Stimulated activated CD4-positive, alpha-beta T cell treated with anti-CD3 and anti-CD28 coated beads, Interleukin-1b, Interleukin-23, amount 100 ng/mL, for 1 hour (primary cell): ENCODE measurements at places on chromosomes 1 and 21.

- no peak for DNase-seq
Observed at GRCh38 chr1:19511116-19511515, 25.8 kb upstream of the CAPZB start.

- no peak for DNase-seq
Observed at GRCh38 chr1:150550222-150551050, 1.2 kb downstream of the ADAMTSL4 start.

GRCh38 chr1:88701275-88701674 lies 17.2 kb downstream of the PKN2 start:
- no peak for DNase-seq

- no peak for DNase-seq
Observed at GRCh38 chr1:56569661-56570060, 9.7 kb downstream of the PLPP3 start.

GRCh38 chr1:10065760-10066159 lies 33.0 kb downstream of the UBE4B start:
- DNase-seq, result no peak

DNA sequence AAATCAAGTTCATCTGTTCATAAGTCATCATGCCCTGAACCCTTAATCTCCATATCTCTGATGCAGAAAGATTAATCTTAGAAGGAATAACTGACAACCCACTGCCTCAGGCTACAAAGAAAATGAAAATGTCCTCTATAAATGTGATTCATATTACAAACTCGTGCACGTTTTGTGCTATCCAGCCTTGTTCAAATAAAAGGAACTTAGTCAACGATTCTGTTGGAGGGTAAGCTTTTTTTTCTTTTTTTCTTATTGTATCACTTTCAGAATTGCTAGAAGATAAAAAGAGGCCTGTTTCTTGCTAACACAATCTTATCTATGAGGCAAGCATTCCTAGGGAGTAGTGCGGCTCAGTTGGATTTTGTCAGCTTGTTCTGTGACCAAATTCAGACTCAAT lies 228.4 kb downstream of the TM2D1 start:
- no peak for DNase-seq

DNA sequence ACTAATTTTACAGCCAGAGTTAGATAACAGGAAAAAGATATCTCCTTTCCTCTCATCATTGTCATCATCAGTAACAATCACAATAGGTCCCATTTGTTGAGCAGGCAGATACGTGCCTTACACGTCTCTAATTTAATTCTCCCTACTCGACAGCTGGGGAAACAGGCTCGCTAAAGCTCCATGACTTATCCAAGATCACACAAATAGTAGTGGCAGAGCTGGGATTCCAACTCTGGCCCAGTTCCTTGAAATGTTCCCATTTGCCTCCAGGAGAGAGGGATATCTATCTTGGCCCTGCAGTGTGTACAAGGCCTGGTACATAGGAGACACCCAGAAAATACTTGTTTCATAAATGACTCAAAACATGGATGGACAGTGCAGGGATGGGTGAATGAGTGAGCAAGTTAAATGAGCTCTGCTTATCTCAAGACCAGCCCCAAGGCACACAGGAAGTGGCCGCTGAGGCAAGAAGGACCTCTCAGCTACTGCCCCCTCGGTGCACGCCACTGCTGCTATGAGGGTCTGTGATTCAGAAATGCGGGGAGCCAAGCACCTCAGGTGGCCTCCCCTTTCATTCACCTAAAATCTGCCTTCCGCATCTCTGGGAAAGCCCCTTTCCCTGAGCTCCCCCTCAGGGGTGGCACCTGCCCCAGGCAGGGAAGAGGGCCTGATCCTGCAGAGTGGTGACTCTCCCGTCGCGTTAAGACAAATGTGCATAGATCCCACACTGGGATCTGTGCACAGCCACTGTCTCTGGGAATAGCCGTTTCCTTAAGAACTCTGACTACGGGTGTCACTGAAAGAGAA lies 3.6 kb downstream of the KCNN3 start:
- DNase-seq, result no peak

DNA sequence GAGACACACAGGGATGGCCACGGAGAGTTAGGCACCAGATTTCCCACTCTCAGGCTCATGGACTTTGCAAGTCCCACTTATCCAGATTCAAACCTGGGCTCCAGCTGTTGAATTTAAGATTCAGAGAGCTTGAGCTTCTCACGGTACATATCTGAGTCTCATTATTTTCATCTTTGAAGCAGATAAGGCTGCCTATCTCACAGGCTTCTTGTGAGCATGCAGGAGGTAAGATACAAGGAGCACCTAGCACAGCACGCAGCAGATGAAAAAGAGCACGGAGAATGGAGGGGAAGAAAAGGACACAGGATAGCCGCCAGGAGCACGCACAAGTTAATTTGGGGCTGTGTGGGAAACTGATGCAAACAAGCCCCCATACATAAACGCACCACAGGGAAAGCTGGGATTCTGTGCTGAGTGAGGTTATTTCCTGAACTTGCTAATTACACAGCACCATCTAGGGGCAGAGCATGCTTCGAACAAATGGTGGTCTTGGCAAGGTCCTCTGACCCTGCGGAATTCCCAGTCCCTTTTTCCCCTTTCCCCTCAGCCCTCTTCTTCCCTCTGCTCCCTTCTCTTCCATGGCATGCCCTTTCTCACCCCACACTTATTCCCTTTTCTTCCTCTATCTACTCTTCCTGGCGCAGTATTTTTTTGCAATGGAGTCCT lies 134.7 kb upstream of the VANGL1 start:
- DNase-seq, result no peak

DNA sequence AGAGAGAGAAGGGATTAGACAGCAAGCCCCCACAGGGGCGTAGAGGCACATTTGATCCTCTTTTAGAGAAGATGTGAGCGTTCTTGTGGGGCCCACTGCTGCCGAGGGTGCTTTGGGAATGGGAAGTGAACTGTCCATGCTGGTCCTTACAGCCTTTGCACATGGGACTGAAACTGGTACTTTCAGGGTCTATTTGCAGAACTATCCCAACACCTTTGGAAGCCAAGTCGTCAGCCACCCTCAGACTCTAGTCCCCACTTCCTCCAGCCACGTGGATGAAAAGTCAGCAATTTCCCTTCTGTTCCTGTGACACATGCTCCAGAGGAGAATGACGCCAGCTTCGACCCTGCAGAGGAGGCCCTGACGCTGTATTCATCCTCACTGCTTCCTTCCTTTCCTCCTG lies 2.6 kb upstream of the RAB7B start:
- no peak for DNase-seq

DNA sequence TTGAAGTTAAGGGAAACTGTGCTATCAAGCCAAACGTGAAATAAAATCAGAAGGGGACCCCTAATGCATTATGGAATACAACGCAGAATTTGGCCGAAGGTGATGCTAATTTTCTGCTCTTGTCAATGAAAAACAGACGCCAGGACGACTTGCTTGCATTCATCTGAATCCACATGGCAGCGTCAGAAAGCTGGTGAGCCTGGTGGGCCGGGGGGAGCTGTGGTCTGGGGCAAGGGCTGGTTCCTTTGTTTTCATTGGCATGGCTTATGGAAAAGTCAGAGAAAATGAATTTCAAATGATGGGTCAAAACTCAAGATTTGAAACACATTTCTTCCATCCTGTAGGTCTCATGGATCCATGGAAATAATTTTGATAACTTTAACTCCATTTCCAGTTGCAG lies 86.4 kb upstream of the RUNX1 start:
- no peak for DNase-seq

GRCh38 chr1:78005755-78006154 lies 1.0 kb downstream of the DNAJB4 start:
- no peak for DNase-seq

- no peak for DNase-seq
Observed at GRCh38 chr1:32186077-32186476, 6.6 kb downstream of the TXLNA start.

DNA sequence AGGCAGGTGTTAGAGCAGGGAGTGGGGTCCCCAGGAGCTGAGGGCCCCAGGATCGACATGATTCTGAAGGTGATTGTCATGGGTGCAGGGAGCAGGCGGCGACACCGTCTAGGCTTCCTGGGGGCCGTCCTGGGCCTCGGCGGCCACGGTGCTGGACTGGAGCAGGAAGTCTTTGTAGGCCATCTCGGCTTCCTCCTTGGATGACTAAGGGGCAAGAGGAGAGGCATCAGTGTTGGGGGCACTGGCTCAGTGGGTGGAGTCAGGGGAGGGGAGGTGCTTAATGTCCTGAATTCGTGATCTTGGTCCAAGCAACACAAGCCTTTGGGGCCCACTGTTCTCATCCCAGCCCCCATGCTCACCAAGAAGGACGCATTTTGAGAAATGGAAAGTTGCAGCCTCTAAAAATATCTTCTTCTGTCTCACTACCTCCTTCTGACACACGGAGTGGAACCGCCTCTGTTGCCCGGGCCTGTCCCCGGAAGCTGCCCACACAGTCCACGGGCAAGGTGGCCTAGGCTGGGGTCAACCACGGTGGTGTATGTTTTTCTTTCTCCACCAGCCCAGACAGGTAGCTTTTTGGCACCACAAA lies 8.6 kb upstream of the FCMR start:
- no peak for DNase-seq

DNA sequence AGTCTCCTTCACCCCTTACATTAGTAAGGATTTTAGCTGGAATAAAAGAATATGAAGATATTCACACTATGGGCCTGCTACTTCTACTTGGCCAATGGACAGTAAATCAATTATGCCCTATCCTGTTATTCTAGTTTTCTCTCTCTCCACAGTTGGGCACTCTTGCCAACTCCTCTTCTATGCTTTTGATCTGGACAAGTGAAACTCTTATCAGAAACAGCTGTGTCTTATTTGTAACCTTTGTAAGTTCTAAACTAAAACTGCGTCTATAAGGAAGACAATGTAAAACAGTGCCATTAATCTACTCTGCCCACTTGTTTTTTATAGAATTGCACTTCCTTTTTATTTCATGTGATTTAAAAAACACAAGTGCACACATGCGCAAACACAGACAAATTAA lies 244.0 kb upstream of the DMRTA2 start:
- no peak for DNase-seq

GRCh38 chr1:47849005-47849521 lies 148.1 kb downstream of the TRABD2B start:
- DNase-seq, result no peak

- no peak for DNase-seq
Observed at GRCh38 chr1:3366126-3367051, 88.1 kb upstream of the ARHGEF16 start.

- DNase-seq, result no peak
Observed at GRCh38 chr1:169959686-169960085, 66.0 kb upstream of the SCYL3 start.

- no peak for DNase-seq
Observed at GRCh38 chr1:226786550-226786949, 47.5 kb upstream of the ITPKB start.

DNA sequence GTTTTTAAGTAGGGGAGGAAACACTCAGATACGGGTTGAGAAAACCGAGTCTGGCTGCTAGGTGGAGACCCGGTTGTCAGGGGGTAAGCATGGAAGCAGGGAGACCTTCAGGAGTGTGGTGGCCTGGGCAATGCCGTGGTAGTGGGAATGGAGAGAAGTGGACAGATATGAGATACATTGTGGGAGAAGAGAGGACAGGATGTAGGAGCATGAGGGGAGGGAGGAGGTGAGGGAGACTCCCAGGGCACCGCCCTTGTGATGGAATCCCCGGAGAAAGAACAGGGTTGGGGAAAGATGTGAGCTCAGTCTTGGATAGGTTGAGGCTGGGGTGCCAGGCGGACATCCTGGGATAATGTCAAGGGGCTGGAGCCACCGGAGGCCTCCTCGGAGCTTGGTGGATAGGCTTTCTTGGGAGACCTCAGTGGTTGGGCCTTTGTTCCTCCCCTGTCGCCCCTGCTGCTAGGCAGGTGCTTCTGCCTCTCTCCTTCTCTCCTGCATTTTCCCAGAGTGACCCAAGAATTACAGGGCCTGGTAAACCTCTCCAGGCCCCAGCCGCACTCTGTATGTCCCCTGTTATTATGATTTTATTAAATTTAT lies 21.3 kb downstream of the ZNF362 start:
- DNase-seq, result no peak

GRCh38 chr1:20298626-20299025 lies 8.0 kb downstream of the VWA5B1 start:
- DNase-seq, result no peak

- no peak for DNase-seq
Observed at GRCh38 chr1:20610970-20611369, 22.1 kb downstream of the CDA start.

GRCh38 chr1:109502364-109502851 lies 7.1 kb downstream of the AMIGO1 start:
- DNase-seq, result no peak

DNA sequence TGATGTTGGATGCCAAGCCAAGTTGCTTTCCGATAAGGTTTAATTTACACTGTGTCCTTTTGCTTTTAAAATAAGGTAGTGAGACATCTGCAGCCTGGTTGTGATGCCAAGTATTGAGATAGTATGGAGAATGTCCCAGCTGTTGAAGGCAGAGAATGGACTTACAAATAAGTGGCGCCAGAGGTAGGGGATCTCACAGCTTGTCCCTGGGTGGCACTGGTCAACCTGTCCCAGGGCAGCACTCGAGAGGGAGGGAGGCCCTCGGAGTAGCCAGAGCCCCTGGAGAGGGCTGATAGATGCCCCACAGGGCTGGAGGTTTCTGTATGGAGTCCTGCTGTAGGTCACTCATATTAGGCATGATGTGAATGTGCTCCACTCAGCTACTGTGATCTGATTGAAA lies 98.5 kb downstream of the GALNT2 start:
- no peak for DNase-seq

- no peak for DNase-seq
Observed at GRCh38 chr1:178324003-178324402, 172.8 kb downstream of the CLEC20A start.

GRCh38 chr1:207280706-207281105 lies 40.8 kb upstream of the CD55 start:
- DNase-seq, result no peak

DNA sequence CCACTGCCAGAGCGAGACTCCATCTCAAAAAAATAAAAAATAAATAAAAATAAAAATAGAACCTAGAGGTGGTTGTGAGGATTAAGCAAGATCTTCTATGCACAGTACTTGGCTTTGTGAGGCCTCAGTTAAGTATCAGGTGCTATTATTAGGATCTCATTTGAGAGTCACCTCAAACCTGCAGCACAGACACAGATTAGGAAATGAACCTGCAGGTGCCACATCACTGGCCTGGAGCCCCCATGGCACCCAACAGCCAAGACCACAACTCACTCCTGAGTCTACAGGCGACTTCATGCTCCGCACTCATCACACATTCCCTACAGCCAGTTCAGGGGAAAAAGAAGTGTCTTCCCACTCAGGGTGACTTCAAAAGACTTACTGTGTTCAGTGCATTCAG lies 176.8 kb downstream of the SLC45A1 start:
- DNase-seq, result no peak

DNA sequence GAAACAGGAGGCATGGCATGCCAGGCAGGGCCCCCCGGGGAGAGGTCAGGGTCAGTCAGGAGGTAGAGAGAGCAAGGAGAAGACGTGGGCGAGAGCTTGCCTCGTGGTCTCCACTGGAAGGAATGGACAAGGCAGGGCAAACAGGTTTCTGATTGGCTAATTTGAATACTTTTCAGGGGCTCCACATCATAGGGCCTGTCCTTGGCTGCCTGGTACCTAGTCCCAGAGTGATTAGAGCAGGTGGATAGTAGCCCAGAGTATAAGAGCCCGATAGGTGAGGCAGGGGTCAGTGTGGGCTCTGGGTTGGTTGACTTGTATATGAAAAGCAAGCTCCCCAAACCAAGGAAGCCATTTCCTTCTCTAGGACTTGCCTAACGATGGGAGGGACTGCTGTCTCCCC lies 178.6 kb downstream of the ZP4 start:
- no peak for DNase-seq
